Left ventricle myocardium superior (tissue), 1 donor: ENCODE measurements at places on chromosomes 13 and 19. TPM values are rescaled to one million over a fixed set of nuclear protein-coding genes. Genes with fewer than 3 reads are reported as not detected.

GRCh38 chr13:27960362-27961226, 8.5 kb downstream of the CDX2 start:
- DNase-seq = peak; percentile 60

DNA sequence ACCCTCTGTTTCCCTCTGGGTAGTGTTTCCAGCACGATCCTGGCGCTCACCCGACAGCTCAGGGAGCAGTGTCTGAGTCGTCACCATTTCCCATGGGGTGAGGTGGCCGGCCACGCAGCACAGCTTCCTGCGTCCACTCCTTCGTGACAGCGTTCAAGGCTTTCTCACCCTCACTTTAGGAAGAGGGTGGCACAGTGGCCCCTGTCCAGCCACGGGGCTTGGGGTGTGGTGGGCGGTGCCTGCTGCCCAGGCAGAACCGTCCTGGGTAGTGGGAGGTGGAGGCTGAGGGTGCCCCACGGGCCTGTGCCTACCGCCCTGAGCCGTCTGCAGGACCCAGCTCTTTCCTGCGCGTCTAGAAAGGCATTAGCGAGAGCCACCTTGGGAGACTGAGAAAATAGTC, 21.9 kb downstream of the LAMP1 start:
- no peak for DNase-seq

DNA sequence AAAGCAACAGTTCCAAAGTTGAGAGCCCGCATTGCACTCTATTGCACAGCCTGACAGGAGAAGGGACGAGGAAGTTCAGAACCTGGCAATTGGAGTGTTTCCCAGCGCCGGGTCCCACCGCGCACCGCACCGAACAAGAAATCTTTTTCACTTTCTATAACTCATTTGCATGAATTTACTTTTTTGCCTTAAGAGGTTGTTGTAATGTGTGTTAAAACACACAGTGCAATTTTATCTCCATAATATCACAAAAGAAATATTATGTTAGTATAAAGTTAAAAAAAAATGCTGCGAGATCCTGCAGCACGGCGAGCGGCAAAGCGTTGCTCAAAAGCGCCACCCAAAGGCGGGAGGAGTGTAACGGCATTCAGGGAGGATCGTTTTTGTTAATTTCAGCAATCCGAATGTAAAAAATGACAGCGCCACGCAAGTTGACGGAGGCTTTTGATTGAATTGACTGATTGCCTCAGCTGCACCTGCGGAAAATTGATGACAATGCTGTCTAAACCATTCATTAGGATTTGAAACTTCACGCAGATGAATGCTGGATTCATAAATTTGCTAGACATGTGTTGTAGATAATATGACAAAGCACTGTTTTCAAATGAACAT, 303.6 kb upstream of the ZNF507 start:
- peak; percentile 52 for DNase-seq

CDC42EP5 gene
- total RNA-seq = 11.0 TPM

DNA sequence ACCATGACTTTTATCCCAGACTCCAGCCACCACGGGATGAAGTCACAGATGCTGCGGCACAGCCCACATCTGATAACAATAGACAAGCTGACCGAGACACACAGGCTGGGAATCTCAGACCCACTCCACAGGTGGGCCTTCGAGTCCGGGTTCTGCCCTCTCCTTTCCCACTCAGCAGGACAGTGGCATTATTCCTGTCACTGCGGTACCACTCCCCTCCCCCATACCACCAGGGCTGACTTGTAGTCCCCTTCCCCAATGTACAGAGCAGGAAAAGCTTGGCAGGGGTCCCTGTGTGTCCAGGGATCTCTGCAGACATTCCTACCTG, 179 bp upstream of the AMER2 start:
- no peak for DNase-seq

DNA sequence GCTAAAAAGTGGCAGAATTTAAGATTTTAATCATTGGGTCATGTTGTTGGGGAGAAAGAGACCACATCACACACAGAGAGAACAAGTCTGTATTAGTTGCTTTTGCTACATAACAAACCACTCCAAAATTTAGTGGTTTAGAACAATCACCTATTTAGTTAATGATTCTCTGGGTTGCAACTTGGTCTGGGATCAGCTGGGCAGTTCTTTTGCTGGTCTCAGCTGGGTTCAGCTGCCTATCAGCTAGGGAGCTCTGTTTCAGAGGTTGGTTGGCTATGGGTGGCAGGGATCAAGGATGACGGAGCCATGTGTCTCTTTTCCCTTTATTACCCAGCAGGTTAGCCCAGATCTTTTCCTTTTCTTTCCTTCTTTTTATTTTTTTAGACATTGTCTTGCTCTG, 8.9 kb downstream of the PINLYP start:
- no peak for DNase-seq

- no peak for DNase-seq
These were observed 31.7 kb downstream of the ACTL9 start for GRCh38 chr19:8666814-8667405.
